Occipital lobe (tissue), 3 donors: ENCODE measurements at places on chromosomes 11 and 22. TPM values are rescaled to one million over a fixed set of nuclear protein-coding genes. Genes with fewer than 3 reads are reported as not detected.

The OR4C12 gene
- total RNA-seq: not detected

The API5 gene
- 112 TPM for total RNA-seq

The NUCB2 gene
- 69.7 TPM for total RNA-seq

The DEFB131B gene
- not detected for total RNA-seq

The C1QTNF6 gene
- total RNA-seq: 5.3 TPM
